CD4-positive, alpha-beta T cell treated with Interleukin-4 for 1 hour (primary cell): ENCODE measurements at places on chromosomes 11 and 22.

- no peak for DNase-seq
Observed at GRCh38 chr11:44585421-44585820, 20.0 kb downstream of the CD82 start.

- DNase-seq: peak; percentile 23
Observed at GRCh38 chr11:9060700-9061111, 30.7 kb downstream of the SCUBE2 start.

- DNase-seq: no peak
Observed at GRCh38 chr11:46327829-46328228, 19.4 kb upstream of the DGKZ start.

DNA sequence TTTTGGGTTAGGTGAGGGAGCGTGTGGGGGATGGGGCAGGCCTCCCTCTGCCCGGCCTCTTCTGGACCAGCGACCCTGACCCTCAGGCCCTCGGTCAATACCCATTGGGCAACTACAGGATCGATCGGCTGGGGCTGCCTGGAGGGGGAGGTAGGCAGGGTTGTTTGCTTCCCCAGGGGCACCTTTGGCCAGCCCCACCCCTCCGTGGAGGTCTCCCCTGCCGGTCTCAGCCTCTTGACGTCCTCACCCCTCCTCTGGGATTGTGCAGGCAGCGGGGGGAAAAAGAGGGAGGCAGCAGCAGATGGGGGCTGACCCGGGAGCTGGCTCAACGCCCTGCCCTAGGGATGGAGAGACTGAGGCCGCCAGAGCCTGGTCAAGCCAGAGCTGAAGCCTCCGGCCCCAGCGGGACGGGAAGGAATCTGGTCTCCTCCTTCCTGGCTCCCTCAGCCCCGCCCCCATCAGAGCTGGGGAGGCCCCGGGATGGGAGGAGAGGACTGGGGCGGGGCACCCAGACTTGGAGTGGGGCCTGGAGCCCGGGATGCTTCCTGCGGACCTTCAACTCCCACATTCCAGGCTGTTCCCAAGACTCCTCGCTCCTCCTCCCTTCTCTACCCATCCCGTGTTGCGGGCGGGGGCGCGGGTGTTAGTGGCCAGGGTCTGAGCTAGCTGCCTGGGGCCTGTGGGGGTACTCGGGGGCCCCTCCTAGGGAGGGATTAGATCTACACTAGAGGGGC, 14.4 kb upstream of the CDC42EP1 start:
- no peak for DNase-seq

DNA sequence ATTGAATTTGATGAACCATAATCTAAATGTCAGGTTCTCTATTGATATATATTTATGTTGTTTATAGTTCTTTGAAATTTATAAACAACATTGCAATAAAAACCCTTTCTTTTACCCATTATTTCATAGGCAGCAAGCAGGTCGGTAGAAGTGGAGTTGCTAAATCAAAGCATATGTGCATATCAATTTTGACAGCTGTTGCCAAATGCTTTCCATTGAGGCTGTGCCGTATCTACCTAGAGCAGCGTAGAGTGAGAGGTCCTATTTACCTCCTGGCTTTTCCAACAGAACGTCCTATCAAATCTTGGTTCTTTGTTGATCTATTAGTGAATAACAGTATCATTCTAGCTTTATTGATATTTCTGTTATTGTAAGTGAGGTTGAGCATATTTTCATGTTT, 77.5 kb upstream of the SLC22A12 start:
- DNase-seq: no peak

DNA sequence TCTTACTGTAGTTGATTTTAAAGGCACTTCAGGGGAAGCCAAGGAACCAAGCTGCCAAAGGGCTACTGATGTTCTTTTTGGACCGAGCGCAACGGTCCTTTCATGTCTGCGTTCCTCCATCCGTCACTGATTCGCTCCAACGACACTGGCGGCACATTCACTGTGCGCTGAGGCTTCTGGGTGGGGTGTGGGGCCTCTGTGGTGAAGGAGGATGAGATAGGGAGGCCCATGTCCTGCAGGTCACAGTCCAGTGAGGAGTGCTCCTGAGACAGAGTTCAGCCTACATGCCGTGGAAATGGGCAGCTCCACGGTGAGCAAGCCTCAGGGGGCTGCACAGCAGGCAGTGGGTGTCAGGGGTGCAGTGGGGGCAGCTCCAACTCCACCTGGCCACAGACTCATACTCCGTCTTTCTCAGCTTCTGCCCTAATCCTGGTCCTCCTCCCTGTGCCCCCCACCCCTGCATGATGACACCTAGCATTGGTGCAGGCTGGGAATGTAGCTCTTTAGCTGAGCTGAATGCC, 87.8 kb upstream of the SHANK2 start:
- no peak for DNase-seq

- DNase-seq: no peak
Observed at GRCh38 chr11:96523656-96524055, 133.8 kb downstream of the JRKL start.

GRCh38 chr22:42313804-42314581, 43.5 kb upstream of the TCF20 start:
- peak; percentile 53 for DNase-seq

DNA sequence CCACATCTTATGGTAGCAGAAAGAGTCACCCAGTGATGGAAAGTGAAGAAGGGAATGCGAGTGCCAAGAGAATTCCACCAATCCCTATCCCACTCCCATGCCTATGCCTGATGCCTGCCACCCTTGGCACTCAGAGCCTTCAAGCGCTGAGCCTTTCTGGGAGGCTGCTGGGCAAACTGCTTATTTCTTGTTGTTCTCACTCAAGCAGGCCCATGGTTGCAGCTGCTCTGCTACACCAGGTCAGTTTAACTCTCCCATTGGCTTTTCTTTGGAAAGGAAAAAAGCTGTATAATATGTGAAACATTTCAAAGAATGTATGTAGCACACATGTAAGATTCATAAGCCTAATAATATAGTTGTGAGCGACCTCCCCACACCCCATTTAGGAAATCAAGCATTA, 41.4 kb downstream of the DGCR2 start:
- DNase-seq: no peak

GRCh38 chr11:113571531-113571930, 96.3 kb upstream of the DRD2 start:
- DNase-seq: no peak

- DNase-seq: peak; percentile 69
Observed at GRCh38 chr11:64206457-64207255, at the start of gene FERMT3. TSS of gene FERMT3 (plus strand) at chr11:64206721. CDS start at chr11:64207365, 644 bp downstream.

DNA sequence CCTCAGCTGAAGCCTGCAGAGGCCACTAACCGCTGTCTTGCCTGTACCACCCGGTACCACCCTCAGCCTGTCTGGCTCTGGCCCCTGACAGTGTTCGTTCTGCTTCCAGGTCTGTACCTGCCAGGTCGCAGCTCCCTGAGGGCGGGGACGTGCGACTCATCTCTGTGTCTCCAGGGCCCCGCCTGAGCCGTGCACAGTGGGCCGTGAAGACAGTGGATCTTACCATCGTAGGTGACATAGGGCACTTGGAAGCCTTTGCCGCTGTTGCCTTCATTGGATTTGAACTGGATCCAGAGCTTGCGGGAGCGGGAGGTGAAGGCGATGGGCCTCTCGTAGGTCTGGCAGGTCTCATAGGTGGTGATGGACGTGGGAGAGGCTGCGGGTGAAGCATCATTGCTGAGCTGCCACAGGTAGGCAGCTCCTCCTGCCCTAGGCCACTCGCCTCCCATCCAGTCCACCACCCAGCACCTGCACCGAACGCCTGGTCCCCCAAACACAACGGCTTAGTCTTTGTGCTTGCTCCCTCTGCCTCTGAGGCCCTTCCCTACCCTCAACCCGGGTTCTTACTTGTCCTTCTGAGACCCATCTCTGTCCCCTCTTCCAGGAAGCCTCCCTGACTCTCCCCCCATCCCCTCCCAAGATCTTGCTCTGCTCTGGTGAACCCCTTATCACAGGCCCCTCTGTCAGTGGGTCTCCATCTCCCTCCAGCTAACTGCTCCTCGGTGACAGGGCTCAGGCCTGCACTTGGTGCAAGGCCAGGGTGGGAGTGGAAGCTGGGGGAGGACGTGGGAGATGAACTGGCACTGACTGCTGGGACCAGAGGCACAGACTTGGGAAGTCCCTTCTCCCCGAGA, 21.1 kb upstream of the TTLL12 start:
- no peak for DNase-seq

DNA sequence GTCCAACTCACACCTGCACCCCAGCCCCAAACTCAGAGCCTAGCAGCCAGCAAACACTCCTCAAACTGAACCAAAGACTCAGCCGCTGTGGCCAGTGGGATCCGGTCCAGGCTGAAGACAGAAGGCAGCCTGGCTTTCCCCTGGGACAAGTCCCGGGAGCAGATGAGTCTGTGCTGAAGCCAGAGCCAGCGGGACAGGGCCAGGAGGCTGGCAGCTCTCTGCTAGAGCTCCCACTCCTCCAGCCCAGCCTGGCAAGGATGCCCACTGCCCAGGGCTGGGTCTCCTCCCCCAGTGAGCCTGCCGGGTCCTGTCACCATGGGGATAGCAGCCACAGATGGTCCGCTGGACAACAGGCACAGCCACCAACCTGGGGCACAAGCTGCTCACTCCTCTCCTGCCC, 42.9 kb upstream of the PRR5 start:
- no peak for DNase-seq

DNA sequence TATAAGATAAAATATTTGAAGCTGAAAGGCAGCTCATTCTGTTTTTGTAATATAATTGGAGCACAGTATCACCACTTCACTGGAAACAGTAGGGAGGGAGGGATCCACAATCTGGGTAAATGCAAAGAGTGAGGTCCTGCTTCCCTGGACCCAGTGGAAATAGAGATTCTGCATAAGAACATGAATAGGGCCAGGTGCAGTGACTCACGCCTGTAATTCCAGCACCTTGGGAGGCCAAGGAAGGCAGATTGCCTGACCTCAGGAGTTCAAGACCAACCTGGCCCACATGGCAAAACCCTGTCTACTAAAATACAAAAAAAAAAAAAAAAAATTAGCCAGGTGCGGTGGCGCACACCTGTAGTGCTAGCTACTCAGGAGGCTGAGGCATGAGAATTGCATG, 143.7 kb downstream of the DBX1 start:
- no peak for DNase-seq

GRCh38 chr11:75347781-75348566, 3.5 kb downstream of the ARRB1 start:
- DNase-seq: no peak

GRCh38 chr22:45427114-45427513, 13.6 kb downstream of the RIBC2 start:
- no peak for DNase-seq

GRCh38 chr22:45762545-45763235, 91.1 kb downstream of the ATXN10 start:
- no peak for DNase-seq

DNA sequence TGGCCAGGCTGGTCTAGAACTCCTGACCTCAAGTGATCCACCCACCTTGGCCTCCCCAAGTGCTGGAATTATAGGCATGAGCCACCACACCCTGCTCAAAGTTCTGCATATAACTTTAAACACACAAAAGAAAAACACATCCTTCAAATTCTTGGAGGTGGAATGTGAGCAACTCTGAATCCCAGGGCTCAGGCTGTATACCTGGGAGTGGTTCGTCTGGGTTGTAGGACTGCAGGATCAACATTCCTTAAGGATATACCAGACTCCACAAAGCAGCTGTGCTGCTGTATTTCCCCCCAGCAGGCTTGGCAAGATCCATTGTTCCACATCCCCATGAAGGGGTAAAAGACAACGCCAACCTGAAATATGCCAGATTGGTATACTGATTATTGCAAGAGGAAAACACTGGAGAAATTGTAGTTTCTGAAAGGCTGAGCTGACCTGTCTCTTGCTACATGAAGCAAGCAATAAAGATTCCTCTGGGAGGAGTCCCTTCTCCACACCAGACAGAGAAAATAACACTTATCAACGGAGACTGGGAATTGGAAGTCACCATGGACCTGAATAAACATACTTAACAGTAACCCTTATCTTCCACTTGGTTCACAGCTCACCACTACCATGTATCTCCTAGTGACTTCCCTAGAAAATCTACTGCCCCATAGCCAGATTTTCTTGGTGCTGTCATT, 12.2 kb upstream of the RPS3 start:
- DNase-seq: no peak

DNA sequence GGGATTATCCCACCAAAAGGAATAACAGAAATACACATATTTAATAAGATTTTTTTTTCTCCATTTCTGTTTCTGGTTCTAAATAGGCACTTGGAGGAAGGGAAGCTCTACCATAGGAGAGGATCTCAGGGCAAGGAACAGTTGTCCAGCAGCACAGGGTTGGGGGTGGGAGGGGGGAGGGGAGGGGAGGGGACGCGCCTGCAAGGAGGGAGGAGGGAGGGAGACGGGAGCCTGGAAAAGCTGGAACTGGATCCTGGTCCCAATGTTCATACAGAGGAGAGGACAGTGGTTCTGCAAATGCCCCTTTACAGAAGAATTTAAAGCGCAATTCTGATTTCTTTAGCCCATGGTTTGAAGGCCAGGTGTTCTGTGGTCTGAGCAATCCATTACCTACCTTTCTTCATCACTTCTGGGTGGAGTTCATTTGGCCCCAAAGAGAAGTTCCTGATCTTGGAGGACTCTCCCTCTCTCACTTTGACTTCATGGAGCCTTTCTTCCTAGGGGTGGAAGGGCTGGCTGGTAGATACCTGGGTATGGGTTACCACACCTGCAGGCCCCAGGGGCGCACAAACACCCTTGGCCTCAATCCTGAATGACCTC, 348.9 kb upstream of the NCAM1 start:
- DNase-seq: no peak

DNA sequence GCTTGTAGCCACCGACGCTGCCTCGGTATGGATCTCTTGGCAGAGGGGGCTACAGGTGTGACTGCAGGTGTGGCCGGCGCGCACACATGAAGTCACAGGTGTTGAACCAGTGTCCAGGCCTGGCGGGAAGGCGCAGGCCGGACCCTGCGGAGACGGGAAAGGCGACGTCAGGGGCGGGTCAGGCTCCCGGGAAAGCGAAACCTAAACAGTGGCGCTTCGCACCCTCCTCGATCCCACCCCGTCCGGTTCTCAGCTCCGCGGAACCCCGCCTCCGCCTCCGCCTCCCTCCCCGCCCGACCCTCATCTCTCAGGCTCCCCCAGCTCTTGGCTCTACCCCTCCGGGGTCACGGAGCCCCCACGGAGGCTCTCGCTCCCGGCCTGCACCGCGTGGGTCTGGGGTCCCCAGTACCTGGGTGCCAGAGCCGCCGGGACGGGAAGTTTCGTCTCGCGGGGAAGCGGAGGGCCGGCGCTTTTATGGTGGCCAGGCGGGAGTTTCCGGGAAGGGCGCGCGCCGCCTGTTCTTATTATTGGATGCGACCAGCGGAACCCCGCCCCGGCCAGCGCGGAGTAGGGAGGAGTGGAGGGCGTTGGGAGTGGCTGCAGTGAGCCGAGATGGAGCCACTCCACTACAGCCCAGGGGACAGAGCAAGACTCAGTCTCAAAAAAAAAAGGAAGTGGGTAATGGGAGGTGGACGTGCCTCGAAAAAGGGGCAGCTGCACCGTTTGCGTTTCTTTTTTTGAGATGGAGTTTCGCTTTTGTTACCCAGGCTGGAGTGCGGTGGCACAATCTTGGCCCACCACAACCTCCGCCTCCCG, at the start of gene IRF7:
Gene IRF7, minus strand, starts transcription at position 447 of the 816 bp plus-strand sequence. CDS start 586 bp downstream, outside the sequence.
- peak; percentile 92 for DNase-seq

DNA sequence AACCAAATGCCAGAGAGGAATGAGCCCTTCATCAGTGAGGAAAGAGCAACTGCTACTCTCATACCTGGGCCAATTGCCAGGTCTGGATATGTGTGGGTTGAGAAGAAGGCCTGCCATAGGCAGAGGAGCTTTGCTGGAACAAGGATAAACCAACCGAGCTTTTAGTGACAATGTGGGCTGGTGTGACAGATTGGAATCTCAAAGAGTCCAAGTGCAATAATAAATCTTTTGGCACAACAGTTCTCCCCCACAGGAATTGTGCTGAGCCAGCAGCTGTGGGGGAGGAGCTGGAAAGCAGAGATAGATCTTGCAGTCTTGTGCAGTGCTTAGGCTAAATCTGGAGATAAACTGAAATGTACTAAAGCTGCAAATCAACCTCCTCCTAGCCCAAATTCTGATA, 79.4 kb upstream of the ISX start:
- DNase-seq: no peak
